ENCODE measurements at places on chromosomes 16 and 17.

- no peak for DNase-seq
Measured at GRCh38 chr17:2065949-2066400, 11.1 kb downstream of the HIC1 start.

- DNase-seq = no peak
Measured at GRCh38 chr17:49637739-49638138, 40.2 kb downstream of the SPOP start.

- DNase-seq = peak; percentile 49
Measured at GRCh38 chr16:87496447-87496801, 3.6 kb upstream of the ZCCHC14 start.

DNA sequence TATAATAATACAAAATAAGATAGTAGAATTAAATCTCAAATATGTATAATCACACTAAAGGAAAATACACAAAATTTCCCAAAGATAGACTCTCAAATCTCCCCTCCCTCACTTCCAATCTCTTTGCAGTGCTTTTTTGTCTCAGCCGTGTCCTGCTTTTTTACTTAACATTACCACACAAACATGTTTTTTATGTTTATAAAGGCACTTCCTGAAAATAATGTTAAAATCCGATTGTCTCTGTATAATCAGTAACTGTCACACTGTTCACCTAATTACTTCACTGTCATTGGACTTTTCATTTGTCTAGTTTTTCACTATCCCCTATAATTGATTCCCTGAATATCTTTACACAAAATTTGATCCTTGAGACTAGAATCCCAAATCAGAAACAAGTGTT is 38.2 kb upstream of the ALDH3A2 start:
- no peak for DNase-seq

DNA sequence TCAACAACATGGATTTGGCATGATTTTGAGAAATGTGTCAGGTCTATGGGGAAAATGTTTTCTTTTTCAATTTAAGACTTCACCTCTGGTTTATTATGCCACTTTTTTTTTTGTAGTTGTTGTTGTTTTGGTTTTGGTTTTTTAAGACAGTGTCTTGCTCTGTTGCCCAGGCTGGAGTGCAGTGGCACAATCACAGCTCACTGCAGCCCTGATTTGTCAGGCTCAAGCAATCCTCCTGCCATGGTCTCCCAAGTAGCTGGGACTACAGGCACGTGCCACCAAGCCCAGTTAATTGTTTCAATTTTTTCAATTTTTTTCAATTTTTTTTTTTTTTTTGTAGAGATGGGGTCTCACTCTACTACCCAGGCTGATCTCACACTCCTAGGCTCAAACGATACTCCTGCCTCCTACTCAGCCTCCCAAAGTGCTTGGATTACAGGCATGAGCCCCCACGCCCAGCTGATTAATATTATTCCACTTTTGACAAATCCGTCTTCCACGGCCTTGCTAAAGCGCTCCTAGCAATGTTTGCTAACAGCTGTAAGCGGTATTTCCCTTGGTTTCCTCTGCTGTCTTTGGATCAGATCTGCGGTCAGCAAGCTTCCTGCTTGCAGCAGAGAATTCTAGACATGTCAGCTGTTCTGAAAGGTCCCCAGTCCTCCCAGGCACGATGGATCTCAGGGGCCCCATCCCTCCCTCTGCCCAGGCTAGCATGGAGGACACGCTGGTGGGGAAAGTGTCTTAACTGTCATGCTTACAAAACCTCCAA is 7.0 kb upstream of the MILR1 start:
- no peak for DNase-seq

DNA sequence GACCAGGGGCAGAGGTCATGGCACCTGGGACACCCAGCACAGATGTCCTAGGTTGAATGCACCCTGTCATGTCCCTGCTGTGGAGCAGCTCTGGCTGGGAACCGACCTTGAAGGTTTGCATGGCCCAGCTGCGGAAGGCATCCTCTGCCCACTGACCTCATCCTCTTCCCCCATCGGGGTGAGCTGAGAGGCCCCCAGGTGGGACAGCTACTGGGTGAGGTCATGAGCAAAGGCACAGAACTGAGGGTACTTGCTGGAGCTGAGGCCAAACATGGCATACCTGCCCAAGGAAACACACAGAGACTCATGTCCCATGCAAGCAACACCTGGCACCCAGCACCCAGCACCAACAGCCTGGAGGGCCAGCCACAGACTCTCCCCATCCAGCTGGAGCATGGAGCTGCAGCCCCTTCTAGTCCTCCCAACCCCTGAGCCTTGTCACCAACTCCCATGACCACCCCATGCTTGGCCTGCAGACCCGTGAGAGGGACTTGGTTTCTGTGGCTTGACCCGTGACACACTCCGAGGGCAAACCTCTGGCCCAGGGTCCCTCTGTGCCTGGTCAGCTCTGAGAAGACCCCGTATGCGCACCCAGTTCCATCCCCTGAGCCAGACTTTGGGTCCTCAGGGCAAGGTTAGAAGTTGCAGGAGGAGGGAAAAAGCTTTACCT is 33.1 kb downstream of the LGALS9 start:
- no peak for DNase-seq

GRCh38 chr17:46733837-46734475 is 84.5 kb downstream of the WNT3 start:
- no peak for DNase-seq

- no peak for DNase-seq
Measured at GRCh38 chr17:73474370-73474988, 162.7 kb upstream of the CDC42EP4 start.

GRCh38 chr16:48383877-48384519 is 1.2 kb downstream of the SIAH1 start:
- DNase-seq = no peak

DNA sequence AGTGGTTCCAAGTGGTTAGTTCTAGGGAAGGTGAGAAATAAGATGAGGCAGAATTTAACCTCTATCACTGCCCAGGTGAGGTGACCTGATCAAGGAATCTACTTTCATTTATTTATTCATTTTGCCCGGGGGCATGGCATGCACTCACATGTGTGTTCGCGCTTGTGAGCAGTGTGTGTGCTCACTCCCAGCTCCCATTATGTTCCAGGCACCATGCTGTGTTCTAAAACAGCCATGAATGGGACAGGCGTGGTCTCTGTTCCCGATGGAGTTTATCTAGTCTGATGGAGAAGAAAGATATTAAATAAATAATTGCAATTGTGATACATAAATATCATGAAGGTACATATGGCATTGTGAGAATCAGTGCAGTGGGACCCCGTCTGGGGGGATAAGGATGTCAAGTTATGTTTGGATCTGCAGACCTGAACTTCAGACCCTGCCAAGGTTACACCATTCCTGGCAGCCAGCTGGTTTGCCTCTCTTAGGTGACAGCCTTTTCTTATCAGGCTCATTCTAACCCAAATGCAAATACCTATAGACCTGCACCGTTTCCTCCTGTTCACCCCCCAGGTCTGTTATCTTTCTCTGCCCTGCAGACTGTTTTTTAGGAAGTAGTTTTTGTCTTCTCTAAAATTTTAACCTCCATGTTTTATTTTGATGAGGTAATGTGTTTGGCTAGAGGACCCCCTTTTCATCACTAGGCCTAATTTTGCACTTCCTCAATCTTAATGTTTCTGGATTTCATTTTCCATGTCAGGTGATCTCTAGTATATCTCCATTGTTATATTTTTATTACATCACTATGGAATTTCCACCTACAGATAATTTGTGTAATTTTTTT is 11.8 kb downstream of the CYB5B start:
- no peak for DNase-seq

- DNase-seq = no peak
Measured at GRCh38 chr17:27980043-27980442, 62.4 kb upstream of the NLK start.

DNA sequence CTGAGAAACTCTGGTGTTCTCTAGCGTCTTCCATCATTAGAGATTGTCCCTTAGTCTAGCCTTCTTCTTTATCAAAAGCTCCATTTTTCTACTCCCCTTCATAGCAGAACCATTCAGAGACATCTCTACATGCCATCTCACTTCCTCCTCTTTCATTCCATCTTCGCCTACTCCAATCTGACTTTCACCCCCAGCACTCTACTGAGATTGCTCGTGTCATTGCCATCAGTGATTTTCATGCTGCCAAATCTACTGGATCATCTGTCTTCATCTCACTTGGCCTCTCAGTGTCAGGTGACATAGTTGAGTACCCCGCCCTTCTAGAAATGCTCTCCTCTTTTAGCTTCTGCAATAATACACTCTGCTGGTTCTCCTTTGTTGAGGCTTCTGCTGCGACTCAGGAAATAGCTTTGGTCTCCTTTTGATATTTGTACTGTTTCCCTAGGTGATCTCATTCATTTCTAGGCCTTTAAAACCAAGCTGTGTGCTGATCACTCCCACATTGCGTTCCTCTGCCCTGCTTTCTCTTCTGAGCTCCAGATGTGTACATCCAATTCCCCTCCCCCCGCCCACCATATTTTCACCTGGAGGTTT is 119.1 kb downstream of the FTO start:
- peak; percentile 63 for DNase-seq

GRCh38 chr17:44794851-44795413 is 35.2 kb downstream of the GJC1 start:
- DNase-seq = no peak

Measured in CD8-positive, alpha-beta memory T cell (primary cell).